Left ventricle myocardium inferior (tissue), 1 donor: ENCODE measurements at places on chromosomes 7 and 10.

- H3K4me1 ChIP-seq: peaks cover 61% of the 10 kb centered on the region
- H3K36me3 ChIP-seq: no peaks in the 10 kb centered on the region
- DNase-seq: no peak
- H3K27ac ChIP-seq: no peak overlapping the region
- no peaks in the 10 kb centered on the region for H3K27me3 ChIP-seq
Measured at GRCh38 chr7:1715671-1716074, 45.6 kb downstream of the ELFN1 start.

- H3K36me3 ChIP-seq: no peaks in the 10 kb centered on the region
- DNase-seq: no peak
- no peaks in the 10 kb centered on the region for H3K4me1 ChIP-seq
- peak overlapping the region; percentile 47 for H3K4me3 ChIP-seq
- H3K27ac ChIP-seq: no peak overlapping the region
- peaks cover 15% of the 10 kb centered on the region for H3K27me3 ChIP-seq
Measured at GRCh38 chr7:157299613-157300368, 37.0 kb upstream of the DNAJB6 start.

GRCh38 chr7:22826593-22826992, 3.9 kb upstream of the TOMM7 start:
- DNase-seq: no peak
- H3K27me3 ChIP-seq: no peaks in the 10 kb centered on the region
- H3K27ac ChIP-seq: no peak overlapping the region
- H3K4me3 ChIP-seq: no peak overlapping the region

DNA sequence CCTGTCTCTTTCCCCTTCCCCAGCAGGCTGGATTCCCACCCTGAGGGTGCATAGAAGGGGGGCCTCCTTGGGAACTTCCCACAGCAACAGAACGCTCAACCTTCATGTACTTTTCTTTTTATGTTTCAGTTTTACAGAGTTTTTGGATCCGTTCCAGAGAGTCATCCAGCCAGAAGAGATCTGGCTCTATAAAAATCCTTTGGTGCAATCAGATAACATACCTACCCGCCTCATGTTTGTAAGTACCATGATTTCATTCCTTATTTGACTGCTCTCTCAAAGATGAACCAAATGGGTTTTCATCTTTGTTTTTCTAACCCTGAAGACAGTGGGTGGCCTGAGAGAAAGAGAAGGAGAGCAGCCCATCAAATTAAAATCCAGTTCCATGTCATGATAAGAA, 46.7 kb downstream of the PLPP4 start:
- H3K27ac ChIP-seq: no peak overlapping the region
- H3K4me3 ChIP-seq: no peak overlapping the region
- DNase-seq: no peak
- no peaks in the 10 kb centered on the region for H3K36me3 ChIP-seq

- no peaks in the 10 kb centered on the region for H3K36me3 ChIP-seq
- H3K4me1 ChIP-seq: peaks cover 16% of the 10 kb centered on the region
- peaks cover 4% of the 10 kb centered on the region for H3K27me3 ChIP-seq
Measured at GRCh38 chr7:14902589-14903067, at the start of gene DGKB. Gene DGKB (minus strand): TSS chr7:14902751.

DNA sequence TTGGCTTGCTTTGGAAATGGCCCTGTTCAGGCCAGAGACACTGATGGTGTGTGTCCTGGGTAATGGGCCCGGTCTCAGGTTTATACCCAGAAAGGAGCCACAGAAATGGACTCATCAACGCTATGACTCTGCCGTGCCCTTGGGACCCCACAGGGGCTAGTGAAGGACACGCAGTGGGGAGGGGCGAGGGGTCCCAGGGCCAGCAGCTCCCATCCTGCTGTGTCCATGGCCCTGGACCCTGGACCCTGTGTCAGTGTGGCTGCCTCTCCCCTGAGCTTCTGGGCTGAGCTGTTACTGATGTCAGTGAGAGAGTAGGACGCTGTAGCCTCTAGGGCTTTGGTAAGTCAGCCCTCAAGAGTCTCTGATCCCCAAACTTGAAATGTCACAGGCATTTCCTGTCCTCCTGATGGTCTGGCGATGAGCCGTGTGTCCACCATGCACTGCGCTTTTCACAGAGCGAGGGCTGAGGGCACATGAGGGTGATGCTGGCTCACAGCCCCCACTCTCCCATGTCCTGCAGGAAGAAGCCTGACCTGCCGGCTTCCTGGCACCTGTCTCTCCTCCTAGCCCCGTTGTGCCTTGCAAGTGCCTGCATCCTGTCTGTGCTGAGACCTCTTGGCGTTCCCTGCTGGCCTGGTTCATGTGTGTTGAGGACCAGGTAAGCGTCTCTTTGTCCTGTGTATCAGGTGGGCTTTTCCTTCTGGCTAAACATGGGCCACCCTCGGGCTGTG, 4.4 kb downstream of the ZNF316 start:
- peaks cover 61% of the 10 kb centered on the region for H3K36me3 ChIP-seq
- DNase-seq: no peak
- H3K4me1 ChIP-seq: peaks cover 37% of the 10 kb centered on the region
- H3K4me3 ChIP-seq: no peak overlapping the region

DNA sequence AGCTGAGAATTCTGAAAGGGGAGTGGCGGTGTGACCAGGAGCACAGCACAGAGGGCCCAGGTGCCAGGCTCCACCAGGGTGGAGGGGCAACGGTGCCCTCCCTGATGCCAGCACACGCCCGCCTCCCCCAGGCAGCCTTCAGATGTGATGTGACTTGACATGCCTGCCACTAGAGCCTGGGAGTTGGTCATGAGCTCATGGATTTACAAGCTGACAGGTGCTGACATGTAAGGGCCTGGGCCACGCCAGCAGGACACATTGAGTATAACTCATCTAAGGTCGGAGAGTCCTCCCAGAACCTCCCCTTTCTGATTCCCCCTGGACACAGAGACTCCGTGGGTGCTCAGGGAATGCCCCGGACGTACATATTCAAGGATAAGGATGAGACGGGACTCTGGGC, 74.2 kb downstream of the LSM5 start:
- DNase-seq: no peak
- H3K27me3 ChIP-seq: peaks cover 75% of the 10 kb centered on the region
- no peak overlapping the region for H3K27ac ChIP-seq

DNA sequence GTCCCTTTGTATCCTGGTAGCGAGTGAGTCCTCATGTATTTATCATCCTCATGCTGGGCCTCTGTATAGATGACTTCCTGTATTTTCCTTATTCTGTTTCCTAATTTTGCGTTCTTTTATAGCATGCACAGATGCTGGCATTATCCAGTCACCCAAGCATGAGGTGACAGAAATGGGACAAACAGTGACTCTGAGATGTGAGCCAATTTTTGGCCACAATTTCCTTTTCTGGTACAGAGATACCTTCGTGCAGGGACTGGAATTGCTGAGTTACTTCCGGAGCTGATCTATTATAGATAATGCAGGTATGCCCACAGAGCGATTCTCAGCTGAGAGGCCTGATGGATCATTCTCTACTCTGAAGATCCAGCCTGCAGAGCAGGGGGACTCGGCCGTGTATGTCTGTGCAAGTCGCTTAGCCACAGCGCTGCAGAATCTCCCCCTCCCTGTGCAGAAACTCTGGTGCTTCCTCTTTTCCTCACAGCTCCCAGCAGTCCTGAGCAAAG, 183.1 kb upstream of the PRSS58 start:
- H3K27me3 ChIP-seq: peaks cover 23% of the 10 kb centered on the region
- H3K4me3 ChIP-seq: no peak overlapping the region
- DNase-seq: no peak
- no peak overlapping the region for H3K27ac ChIP-seq
- no peaks in the 10 kb centered on the region for H3K36me3 ChIP-seq

DNA sequence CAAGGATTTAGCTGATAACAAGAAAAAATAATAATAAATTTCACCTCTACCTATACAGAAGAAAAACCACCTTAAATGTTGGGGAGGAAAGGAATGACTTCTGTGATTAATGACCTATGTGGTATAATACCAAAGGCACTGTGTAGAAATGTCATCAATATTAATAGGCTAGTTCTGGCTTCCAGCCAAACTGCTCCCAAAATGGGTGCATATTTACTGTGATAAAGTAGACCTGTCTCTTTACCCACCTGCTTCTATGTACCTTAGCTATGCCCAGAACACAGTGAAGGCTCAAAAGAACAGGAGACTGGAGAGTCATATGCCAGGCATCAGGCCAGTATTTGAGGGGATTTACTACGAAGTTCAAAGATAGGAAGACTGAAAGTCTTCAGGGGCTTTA, 76.0 kb downstream of the ATE1 start:
- no peak for DNase-seq
- H3K27me3 ChIP-seq: no peaks in the 10 kb centered on the region
- H3K4me1 ChIP-seq: no peaks in the 10 kb centered on the region
- H3K36me3 ChIP-seq: peaks cover 65% of the 10 kb centered on the region

DNA sequence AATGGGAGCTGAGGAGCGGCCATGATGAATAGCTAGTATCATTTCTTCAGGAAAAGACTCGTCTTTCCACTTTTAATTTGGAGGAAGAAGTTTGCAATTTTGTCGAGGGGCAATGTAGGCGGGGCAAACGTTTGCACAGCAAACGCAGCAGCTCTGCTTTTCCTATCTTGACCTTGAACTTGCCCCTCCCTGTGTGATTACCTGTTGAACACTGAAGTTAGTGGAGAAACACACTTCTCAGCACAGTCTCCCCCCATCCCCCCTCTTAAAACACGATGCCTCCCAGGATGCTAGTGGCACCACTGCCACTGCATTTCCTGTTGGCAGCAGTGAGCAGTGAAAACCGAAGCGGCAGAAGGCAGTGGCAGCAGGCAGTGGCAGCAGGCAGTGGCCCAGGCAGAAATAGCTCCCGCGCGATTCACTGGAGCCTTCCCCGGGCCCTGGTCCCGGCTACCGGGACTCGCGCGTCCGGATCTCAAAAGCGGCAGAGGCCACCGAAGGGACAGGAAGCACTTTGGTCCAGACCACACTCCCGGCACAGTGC, at the start of gene EPDR1:
TSS of gene EPDR1 (plus strand) at position 336 of the 544 bp plus-strand sequence. CDS start 300 bp downstream, outside the sequence.
- peaks cover 49% of the 10 kb centered on the region for H3K4me1 ChIP-seq
- H3K4me3 ChIP-seq: peak within 1 kb of the TSS; percentile 83
- peak within 1 kb of the TSS; percentile 90 for H3K27ac ChIP-seq

GRCh38 chr7:151661587-151661986, 141.9 kb upstream of the RHEB start:
- H3K27ac ChIP-seq: no peak overlapping the region
- DNase-seq: no peak

DNA sequence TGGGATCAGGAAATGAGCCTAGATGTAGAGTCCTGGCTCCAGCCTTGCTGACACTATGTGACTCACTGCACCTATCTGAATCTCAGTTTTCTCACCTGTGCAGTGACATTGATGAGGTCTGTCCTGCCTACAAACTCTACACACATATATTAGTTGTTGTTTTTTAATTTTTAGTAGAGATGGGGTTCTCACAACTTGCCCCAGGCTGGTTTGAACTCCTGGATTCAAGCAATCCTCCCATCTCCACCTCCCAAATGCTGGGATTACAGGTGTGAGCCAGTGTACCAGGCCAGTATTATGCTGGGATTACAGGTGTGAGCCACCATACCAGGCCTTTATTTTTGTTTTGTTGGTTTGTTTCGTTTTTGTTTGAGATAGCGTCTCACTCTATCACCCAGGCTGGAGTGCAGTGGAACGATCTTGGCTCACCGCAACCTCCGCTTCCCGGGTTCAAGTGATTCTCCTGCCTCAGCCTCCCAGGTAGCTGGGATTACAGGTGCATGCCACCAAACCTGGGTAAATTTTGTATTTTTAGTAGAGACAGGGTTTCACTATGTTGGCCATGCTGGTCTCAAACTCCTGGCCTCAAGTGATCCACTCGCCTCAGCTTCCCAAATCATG, 11.8 kb upstream of the DDIT4 start:
- no peak for DNase-seq
- H3K27me3 ChIP-seq: no peaks in the 10 kb centered on the region
- H3K4me1 ChIP-seq: peaks cover 66% of the 10 kb centered on the region

DNA sequence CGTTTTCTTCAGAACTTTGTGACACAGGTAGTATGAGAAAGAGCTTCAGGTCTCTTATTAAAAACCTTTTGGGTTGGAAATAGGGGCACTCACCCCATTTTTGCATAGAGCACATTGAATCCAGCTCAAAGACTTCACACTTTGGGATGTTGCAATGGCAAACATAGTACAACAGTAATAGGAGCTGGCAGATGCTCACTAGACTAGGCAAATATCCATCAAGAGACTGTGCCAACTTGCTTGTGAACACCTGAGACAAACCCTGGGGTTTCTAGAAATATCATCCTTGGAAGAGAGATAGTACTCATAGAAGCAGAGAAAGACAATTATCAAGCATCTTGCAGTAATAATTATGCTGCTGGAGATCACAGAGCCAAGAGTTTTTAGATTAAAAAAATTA, 280.0 kb downstream of the CACNA2D1 start:
- H3K4me1 ChIP-seq: peaks cover 20% of the 10 kb centered on the region
- H3K4me3 ChIP-seq: no peak overlapping the region
- no peak overlapping the region for H3K27ac ChIP-seq
- DNase-seq: no peak
- H3K36me3 ChIP-seq: no peaks in the 10 kb centered on the region

DNA sequence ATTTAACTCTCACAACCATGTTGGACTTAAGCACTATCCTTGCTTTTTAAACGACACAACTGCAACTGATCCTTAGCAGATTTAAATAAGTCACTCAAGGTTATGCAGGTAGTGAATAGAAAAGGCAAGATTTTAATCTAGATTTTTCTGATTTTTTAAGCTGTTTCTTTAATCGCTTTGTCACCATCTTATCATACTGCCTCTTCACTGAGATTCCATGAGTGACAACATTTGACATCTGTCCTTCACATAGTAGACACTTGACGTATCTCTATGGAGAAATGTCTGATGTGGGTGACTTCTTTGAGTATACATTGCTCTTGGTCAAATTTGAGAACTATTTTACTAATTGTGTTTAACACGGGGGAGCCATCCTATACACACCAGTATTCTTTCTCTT, 839.7 kb downstream of the GATA3 start:
- H3K4me1 ChIP-seq: no peaks in the 10 kb centered on the region
- no peak overlapping the region for H3K4me3 ChIP-seq
- no peak overlapping the region for H3K27ac ChIP-seq
- DNase-seq: no peak

DNA sequence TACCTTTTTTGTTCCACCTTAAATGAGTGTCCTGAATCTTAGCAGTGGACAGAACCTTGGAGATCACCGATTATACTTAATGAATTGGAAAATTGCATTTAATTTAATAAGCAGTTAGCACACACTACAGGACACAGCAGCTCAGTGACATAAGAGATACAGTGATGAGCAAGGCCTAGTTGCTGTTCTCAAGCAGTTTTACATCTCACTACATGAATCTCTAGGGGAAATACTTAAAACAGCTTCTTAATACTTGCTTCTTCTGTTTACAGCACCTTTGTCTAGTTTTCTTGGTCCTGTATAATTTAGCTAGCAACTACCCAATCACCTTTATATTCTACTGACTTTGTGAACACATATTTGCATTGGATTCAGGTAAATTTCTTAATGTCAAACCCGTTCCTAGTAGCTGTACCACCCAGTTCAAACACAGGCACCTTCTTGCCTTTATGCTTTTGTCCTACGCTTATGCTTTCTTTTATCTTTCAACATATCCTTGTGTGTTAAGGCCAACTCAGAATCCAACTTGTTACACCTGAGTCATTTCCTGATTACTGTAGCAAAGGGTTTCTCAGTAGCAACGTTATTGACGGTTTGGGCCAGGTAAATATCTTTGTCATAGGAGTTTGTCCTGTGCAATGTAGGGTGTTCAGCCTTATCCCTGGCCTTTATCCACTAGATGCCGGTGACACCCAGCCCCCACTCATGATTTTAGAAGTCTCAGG, 1.8 kb downstream of the STAM start:
- peak overlapping the region; percentile 93 for H3K4me3 ChIP-seq
- DNase-seq: no peak
- H3K36me3 ChIP-seq: no peaks in the 10 kb centered on the region
- H3K27me3 ChIP-seq: no peaks in the 10 kb centered on the region
- peak overlapping the region; percentile 50 for H3K27ac ChIP-seq
- peaks cover 83% of the 10 kb centered on the region for H3K4me1 ChIP-seq
